ENCODE measurements at places on chromosomes 5 and 9.

DNA sequence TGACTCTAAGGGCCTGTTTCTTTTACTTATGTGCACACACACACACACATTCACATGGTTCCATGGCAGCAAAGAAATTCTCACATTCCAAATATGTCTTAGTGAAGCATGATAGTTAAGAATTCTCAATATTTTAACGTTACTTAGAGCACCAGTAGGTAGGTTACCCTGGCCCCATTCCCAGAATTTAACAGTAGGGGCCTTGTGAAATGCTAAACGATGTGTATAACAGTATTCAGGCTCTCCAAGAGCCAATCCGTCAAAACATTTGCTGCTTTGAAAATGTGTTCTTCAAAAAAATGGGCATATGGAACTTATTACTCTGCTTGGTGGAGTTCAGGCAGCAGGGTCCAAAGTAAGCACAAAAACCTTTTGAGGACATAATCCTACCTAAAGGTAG lies 93.7 kb upstream of the DAB2 start:
- no peak for DNase-seq

GRCh38 chr9:124238546-124239140 lies 19.1 kb upstream of the NEK6 start:
- DNase-seq = no peak

GRCh38 chr5:74892921-74893320 lies 26.7 kb upstream of the FAM169A start:
- DNase-seq = no peak

- no peak for DNase-seq
Observed at GRCh38 chr5:168207450-168208029, 83.9 kb upstream of the WWC1 start.

DNA sequence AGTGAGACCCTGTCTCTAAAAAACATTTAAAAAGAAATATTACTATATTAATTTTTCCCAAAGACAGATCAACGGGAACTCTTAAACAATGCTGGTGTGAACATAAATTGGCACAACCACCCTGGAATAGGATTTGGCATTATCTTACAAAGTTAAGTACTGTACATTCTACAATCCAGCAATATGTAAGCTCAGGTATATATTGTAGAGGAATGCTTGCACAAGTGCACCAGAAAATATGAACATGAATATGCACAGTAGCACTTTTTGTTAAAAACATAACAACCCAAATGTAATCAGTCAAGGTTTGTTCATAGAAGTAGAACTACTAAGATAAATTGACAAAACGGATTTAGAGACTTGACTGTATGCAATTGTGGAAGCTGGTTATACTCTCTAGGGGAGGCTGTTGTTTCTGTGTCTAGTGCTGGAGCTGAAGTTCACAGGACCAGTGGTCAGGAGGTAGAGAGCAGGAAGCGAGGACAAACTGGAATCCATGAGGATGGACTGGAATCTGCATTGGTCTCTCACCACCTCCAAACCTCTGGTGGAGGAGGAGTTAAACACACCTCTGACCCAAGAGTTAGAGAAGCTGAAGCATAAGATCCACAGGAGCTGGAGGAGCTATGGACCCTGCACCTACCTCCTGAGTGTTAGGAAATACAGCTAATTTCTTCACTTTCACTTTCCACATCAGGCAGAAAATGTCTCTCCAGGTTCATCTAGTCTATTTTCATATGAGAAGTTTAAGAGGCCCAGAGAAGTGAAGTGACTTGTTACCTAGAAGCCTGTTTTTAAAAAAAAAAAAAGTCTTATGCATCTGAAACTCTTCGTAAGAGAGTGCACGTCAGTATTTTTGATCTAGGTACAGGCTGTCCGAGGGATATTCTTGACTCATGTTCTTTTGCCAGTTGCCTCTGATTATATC lies 20.3 kb upstream of the RIC1 start:
- DNase-seq = no peak

DNA sequence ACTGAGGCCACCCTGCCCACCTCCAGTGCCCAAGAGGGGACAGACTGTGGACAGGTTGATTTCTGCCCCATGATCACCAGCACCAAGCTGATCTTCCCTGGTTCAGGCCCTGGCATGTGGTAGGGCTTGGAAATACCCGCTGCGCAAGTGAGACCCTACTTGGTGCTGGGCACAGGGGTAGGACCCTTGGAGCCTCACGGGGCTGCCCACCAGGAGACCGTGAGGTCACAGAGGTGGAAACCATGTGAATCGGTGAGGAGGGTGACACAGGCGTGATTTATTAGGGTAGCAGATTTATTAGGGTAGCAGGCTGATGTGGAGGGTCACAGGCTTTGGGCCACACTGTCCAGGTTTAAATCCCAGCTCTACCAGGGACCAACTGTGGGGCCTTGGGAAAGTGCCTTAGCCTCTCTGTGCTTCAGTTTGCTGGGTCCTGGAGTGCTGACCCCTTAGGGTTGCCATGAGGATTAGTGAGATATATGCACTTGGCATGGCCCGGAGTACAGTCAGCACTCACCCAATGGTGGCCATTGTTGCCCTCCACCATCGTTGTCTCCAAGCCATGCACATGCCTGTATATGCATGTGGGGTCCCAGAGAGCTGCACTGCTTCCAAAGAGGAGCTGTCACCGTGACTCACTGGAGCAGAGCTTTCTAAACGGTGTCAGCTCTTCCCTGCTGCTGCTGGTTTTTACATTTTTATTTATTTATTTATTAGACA lies 20.9 kb upstream of the DUSP1 start:
- no peak for DNase-seq

GRCh38 chr5:75681125-75681830 lies 36.0 kb downstream of the POC5 start:
- DNase-seq = no peak

GRCh38 chr5:123710031-123710430 lies 198.1 kb downstream of the CSNK1G3 start:
- DNase-seq = no peak

GRCh38 chr5:68543212-68543611 lies 327.7 kb downstream of the PIK3R1 start:
- no peak for DNase-seq

DNA sequence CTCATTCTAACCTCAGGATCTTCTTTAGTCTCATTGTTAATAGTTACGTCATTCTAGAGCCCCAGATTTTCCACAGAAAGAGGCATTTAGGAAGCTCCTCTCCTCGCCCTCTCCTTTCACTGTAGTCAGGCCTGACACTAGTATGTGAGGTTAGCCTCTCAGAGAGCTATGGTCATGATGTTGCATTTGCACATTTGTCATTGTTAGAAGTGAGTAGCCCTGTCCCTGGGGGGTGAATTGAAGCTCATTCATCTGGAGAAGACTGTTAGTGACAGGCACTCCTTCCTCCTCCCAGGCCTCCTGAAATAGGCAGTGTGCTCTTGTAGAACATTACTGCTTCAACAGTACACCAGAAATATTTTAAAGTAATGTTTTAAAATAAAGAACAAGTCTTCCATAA lies 26.6 kb upstream of the LRRTM2 start:
- DNase-seq = no peak

GRCh38 chr5:72282878-72283277 lies 37.2 kb downstream of the MRPS27 start:
- DNase-seq = no peak

- DNase-seq = peak; percentile 49
Observed at GRCh38 chr9:94611638-94612068, 18.0 kb upstream of the FBP2 start.

DNA sequence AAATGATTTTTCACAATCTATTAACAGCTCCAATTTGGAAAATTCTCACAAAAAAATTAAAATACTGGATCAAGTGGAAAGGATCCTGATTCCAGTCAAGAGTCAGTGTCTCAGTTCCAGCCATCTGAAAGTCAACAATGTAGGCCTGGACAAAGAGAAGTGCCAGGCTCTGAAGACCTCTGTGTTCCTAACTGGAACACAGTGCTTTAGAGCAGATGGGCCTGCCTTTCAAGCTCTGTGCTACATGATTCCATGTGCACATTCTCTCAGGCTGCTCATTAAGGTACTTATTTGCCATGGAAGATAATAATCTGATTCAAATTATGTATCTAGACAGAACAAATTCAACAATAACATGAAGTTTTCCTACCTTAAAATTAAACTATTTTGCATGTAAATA lies 30.2 kb upstream of the ALDH1A1 start:
- DNase-seq = no peak

GRCh38 chr5:76326577-76327302 lies 76.3 kb upstream of the IQGAP2 start:
- DNase-seq = no peak

GRCh38 chr5:107567901-107568671 lies 102.7 kb downstream of the EFNA5 start:
- no peak for DNase-seq

DNA sequence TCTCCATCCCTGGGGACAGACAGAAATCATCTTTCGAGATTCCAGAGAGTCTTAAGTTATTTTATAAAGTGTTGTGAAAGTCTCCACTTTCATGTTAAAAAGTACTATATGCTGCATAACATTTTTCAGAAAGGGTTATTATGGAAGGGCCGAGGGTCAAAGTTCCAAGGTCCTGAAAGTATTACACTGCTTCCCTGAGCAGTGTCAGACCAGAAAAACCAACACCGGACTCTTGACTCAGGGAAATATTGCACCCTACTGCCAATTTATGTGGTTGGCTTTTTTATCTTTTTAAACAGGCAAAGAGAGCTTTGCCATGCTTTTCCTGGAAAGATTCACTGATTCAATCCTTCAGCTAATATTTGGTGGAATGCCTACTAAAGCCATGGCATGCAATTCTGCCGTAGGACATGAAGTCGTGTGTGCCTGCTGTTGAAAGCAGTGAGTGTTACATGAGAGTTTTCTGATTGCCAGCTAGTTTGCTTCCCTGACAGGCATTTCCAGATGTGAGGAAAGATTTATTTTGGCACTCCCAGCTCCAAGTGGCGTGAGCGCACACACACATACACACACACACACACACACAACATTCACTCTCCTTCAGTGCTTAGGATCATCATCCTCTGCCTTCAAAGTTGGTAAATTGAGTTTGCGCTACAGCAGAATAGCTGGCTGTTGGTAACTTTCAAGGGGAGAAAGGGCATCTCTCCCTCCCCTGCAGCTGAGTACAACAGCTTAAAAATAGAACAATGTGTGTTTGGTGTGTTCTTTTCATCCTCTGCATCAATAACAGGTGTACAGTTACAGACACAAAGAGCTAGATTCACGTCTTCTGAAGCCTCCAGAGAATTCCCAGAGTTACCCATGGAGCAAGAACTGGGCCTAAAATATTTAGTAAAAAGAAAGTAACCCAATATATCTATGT lies 45.6 kb downstream of the SLC1A3 start:
- no peak for DNase-seq

- no peak for DNase-seq
Observed at GRCh38 chr5:59206132-59206581, 623.3 kb downstream of the RAB3C start.

GRCh38 chr5:36691226-36691625 lies 84.8 kb downstream of the SLC1A3 start:
- no peak for DNase-seq

DNA sequence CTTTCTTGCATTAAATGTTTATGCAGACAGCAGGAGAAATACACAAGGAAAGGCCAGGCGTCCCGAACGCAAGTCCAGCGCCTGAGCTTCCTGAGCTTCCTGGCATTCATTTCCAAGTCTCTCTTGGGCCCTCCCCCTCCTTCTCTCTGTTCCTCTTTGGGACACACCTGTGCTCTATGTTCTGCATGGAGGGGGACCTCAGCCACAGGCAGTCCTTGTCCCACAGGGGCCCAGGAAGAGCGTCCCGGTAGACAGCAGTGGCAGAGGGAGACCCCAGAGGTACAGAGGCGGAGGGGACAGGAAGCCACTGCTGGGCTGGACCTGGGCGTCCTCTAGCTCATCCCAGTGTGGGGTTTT lies 221.3 kb downstream of the C9orf50 start:
- DNase-seq = no peak

- no peak for DNase-seq
Observed at GRCh38 chr5:125612181-125612721, 811.0 kb upstream of the GRAMD2B start.

DNA sequence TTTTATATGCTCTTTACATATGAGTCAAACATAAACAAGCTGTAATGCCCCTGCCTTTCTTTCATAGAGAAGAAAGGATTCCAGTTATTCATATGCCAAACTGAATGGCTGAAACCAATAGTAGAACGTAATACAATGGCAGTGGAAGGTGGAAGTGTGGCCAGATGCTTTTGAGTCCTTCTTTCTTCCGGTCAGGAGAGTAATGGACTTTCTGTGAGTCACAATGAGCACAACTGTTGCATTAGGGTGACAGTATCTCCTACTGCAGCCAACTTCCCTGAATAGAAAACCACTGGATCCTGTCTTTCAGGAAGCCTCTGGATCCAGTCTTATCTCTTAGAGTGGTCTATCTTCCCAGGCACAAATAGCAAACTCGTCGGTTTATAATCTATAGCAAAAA lies 855.2 kb downstream of the MAT2B start:
- no peak for DNase-seq

- no peak for DNase-seq
Observed at GRCh38 chr5:115661101-115661500, 35.3 kb upstream of the TMED7 start.

DNA sequence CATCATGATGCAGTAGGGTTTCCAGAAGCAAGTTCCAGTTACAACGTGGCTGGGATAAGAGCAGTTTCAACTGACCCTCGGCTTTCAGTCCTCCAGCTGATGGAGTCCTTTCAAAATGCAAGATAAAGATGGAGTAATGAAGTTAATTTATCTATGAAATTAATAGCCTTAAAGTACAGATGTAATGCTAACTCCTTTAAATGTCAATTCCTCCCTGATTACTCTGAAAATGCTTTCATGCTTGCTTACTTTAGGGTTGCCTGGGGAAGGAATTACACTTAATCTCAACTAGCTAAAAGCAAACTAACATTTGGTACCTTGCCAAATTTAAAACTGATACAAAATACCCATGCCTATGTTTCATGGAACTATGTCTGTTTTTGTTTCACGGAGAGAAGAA lies 178.4 kb downstream of the KIAA0825 start:
- no peak for DNase-seq

DNA sequence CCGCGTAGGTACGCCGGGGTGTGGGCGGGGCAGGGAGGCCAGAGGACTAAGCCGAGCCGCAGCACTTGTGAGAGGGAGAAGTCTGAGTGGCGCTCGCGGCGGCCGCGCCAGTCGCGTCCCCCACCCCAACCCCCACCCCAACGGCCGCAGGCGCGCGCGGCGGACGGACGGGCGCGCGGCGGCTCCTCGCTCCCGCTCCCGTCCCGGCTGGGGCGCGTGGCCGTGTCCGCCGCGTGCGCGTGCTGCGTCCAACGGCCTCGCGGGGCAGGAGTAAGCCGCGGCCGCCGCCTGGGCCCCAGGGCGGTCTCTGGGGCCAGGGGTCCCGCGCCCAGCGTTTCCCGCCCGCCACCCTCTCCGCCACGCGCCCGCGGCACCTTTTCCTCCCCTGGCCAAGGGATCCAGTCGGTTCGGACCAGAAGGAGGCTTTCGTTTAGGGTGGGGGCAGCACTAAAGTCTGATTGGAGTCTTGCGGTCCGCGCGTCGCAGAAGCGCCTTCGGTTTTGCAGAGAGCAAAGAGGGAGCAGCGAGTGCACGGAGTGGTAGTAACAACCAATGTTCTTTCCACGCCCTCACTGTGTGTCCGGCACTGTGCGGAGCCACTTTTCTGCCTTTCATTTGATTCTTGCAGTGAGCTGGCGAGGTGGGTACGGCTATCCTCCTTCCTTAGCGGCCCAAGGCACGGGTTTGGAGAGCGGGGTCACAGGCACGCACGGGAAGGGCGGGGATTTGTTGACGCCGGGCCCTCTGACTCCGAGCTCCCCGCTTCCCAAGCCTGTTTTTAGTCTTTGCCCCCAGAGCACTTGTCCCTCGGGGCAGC lies 483 bp downstream of the G3BP1 start:
- DNase-seq = peak; percentile 81

GRCh38 chr9:8569823-8570222 lies 770.2 kb upstream of the DMAC1 start:
- DNase-seq = no peak
